ENCODE measurements at places on chromosomes 5 and 9. TPM values are rescaled to one million over a fixed set of nuclear protein-coding genes. Genes with fewer than 3 reads are reported as not detected.

AQP3 gene
- total RNA-seq: 12.4 TPM

GRCh38 chr5:6135977-6136376, 242.4 kb downstream of the MED10 start:
- DNase-seq: no peak

DNA sequence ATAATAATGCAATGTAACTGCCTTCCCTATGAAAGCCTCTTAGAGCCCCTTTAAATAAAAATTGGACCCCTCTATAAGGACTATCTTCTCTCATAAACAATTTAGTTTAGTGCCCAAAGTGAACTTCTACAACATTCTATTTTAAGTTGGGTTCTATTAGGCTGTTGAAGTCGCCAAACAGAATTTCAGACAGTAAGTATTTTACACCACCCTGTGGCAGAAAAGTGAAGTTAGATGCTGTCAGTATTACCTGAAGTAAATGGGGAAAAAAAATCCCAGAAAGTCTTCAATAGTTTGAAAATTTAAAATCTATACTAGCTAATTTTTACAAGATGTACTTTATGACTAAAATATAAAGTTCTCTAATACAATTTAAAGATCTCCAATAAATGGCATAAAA, 29.5 kb downstream of the CAAP1 start:
- DNase-seq: no peak

- DNase-seq: no peak
Observed at GRCh38 chr9:71602652-71603051, 165.7 kb downstream of the CEMIP2 start.

DNA sequence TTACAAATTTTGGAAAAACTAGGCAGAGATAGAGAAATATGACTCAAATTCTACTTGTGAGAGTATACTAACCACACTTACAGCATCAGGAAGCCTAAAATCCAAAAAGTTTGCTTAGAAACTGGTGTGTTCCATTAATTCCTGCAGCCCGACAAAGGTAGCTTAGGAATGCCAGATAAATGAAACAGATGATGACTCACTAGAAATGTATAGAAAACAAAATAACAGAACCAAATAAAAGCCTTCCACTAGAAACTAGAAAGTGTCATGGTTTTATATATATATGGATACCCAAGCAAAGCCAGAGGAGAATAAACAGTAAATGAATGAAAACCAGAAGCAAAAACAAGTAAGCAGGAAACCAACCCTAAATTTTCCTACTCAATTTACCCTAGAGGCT, 272.2 kb upstream of the PRDM9 start:
- no peak for DNase-seq

Measured in Peyer's patch (tissue), 4 donors.